ENCODE measurements at places on chromosomes 4 and X. TPM values are rescaled to one million over a fixed set of nuclear protein-coding genes. Genes with fewer than 3 reads are reported as not detected.

- no peak for DNase-seq
Observed at GRCh38 chrX:135347381-135348016, 38.2 kb downstream of the ETDC start.

DNA sequence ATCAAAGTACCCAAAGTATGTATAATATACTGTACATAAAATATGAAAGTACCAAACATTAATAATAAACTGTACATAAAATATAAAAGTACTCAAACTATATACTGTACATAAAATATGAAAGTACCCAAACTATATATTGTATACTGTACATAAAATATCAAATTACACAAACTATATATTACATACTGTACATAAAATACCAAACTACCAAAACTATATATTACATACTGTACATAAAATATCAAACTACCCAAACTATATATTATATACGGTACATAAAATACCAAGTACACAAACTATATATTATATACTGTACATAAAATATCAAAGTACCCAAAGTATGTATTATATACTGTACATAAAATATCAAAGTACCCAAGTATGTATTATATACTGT, 723.7 kb downstream of the CWH43 start:
- no peak for DNase-seq

GRCh38 chrX:24890677-24891076, 125.1 kb downstream of the ARX start:
- DNase-seq = no peak

The PDK3 gene
- polyA plus RNA-seq = 37.4 TPM

The RAB41 gene
- not detected for polyA plus RNA-seq

DNA sequence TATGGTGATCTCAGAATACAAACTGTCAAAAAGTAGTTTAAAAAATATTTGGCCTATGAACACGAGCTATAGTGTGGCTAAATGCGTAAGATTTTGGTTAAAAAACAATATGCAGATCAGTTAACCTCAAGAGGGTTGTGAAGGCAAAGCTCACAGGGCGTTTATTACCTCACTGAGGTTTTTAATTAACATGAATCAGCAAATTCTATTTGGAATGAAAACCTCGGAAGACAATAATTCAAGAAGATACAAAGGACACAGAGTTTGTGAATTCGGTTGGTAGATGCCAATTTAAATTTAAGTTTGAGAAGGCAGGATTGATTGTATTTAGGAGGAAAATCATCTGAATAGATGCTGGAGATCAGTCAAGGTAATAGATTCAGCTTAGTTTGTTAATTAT, 1434.6 kb downstream of the C4orf33 start:
- DNase-seq = no peak

The KCTD8 gene
- not detected for polyA plus RNA-seq

- no peak for DNase-seq
Observed at GRCh38 chr4:1500966-1501753, 94.9 kb upstream of the NKX1-1 start.

DNA sequence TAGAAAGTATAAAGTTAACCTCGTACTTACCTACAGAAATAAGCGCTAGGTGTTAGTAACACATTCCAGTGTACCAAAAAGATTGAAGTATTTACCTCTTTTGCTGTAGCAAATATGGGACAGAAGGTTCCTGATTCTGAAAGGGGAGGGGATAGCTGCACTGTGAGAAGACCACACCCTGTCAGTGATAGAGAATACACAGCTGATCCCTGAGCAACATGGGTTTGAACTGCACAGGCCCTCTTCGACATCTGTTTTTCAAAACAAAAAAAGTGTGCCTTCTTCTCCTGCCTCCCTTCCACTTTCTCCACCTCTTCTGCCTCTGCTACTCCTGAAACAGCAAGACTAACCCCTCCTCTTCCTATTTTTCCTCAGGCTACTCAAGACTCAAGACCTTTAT, 201.8 kb upstream of the SLIT2 start:
- DNase-seq = no peak

DNA sequence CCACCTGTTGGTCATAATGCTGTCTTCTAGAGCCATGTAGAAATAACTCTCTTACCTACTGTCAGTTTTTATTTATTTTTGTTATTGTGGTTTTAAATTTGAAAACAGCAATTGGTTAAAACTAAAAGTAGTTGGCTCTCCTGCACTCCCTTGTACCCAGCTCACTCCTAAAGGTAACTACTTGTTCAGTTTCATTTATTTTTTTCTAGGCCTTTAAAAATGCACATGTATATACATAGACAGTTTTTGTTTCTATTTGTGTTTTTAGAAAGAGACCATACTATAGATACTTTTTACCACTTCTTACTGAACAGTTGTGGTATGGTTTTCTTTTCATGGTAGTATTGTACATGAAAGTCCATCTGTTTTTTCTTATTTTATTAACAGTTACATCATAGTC, 16.8 kb downstream of the SMAD1 start:
- no peak for DNase-seq

- DNase-seq = no peak
Observed at GRCh38 chrX:19975845-19976244, 15.0 kb downstream of the BCLAF3 start.

The CFAP299 gene
- polyA plus RNA-seq = not detected

- DNase-seq = no peak
Observed at GRCh38 chrX:122770581-122770980, 413.5 kb upstream of the GRIA3 start.

- no peak for DNase-seq
Observed at GRCh38 chrX:131874300-131874699, 148.8 kb upstream of the STK26 start.

All from CD4-positive, alpha-beta memory T cell (primary cell).